ENCODE measurements at places on chromosomes 1 and 21.
A peak's percentile ranks its signal among the peaks of the same experiment; 100 is the strongest.

DNA sequence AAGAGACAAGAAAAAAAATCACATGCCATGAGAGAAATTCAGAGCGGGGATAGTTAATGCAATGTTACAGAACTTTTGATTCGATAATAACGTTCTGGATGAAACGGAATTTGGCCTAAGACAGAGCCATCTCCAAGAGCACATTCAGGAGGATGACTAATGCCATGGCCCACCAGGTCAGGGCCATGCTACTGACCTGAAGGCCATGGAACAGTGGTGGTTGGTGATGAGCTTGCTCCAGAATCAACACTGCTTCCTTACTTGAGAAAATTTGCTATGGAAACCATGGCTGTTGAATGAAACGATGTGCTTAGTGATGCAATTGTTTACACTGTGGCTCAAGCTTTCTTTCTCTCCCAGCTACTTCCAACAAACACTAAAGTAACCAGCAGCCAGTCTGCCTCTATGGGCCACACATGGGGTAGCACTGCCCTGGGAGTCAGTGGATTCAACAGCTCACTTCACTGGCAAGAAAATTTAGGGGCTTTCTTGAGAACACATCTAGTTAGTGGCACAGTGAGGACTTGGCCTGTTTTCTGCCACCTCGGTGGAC is 299.1 kb downstream of the PCP4 start:
- no peak for DNase-seq

DNA sequence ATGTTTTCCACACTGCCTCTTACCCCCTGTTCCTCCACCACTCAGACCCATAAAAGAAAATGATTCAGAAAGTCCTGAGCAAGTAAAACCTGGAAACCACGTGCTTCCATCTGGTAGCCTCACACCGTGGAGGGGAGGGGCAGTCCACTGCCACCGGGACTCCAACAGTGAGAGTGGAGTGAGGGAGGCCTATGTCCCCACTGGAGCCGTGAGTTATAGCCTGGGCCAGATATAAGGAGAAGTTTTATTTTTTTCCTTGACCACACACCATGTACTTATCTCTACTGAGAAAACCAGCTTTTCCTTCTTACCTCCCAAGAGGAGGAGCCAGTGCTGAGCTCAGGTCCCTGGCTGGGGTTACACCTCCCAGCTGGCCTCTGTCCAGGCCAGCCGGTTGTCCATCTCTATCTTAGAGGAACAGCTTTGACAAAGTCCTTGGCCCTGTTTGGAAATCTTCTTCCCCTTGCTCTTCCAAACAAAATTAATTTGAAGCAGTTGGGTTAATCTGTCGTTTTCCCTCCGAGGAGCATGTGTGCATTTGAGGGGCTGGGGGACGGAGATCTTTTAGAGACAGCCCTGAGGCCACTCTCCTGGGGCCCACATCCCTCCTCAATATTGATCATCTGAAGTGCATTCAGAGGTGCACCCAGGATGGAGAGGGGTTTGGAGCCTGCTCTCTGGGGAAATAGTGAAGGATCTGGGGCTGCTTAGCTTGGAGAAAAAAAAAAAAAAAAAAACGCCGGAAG is 49.1 kb upstream of the SERBP1 start:
- no peak for DNase-seq

DNA sequence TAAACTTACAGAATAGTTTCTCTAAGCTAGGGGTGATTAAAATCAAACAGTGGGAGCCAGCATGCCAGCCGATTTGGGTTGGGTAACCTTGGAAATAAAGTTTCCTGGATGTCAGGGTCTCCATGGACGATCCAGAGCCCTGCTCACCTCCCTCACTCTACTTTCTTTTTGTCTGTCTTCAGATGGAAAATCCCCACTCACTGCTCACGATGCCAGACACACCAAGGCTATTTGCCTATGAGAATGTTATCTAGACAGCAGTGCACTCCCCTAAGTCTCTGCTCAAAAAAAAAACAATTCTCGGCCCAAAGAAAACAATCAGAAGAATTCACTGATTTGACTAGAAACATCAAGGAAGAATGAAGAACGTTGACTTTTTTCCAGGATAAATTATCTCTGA is 13.9 kb downstream of the SLAMF7 start:
- no peak for DNase-seq

DNA sequence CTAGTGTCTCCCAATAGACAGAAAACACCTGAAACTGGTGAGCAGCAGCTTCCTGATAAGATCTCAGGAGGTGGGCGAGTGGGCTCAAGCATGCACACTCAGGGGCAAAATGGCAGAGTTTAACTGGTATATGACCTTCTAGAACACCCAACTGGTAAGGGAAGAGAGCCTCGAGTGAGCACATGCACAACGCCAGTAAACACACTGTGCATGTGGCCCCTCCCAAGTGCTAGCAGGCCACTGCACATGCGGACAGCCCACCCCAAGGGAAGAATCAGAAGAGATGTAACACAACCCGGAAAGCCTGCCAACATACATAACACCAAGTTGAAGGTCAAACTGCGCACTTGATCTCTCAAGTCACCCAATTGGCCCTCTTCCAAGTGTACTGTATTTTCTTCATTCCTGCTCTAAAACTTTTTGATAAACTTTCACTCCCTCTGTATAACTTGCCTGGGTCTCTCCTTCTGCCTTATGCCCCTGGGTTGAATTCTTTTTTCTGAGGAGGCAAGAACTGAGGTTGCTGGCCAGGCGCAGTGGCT is 138.2 kb downstream of the GLUL start:
- no peak for DNase-seq

- DNase-seq, result no peak
Measured at GRCh38 chr1:26132834-26133167, 21.2 kb downstream of the PDIK1L start.

DNA sequence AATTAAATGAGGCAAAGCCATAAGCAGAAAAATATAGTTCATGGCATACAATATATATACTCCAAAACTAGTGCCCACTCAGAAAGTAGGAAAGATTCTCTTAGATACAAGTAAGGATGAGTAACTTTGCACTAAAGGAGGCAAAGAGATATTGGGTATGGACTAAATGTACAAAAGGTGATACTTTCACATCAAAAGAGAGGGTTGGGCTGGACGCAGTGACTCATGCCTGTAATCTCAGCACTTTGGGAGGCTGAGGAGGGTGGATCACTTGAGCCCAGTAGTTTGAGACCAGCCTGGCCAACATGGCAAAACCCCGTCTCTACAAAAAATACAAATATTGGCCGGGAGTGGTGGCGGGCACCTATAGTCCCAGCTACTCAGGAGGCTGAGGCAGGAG is 6.7 kb downstream of the KYAT3 start:
- DNase-seq, result no peak

- no peak for DNase-seq
Measured at GRCh38 chr1:41024953-41025352, 3.4 kb upstream of the SLFNL1 start.

- DNase-seq, result no peak
Measured at GRCh38 chr1:38003261-38004250, 1.8 kb downstream of the FHL3 start.

- DNase-seq, result peak; percentile 39
Measured at GRCh38 chr21:31731056-31731856, 662 bp downstream of the SCAF4 start.

DNA sequence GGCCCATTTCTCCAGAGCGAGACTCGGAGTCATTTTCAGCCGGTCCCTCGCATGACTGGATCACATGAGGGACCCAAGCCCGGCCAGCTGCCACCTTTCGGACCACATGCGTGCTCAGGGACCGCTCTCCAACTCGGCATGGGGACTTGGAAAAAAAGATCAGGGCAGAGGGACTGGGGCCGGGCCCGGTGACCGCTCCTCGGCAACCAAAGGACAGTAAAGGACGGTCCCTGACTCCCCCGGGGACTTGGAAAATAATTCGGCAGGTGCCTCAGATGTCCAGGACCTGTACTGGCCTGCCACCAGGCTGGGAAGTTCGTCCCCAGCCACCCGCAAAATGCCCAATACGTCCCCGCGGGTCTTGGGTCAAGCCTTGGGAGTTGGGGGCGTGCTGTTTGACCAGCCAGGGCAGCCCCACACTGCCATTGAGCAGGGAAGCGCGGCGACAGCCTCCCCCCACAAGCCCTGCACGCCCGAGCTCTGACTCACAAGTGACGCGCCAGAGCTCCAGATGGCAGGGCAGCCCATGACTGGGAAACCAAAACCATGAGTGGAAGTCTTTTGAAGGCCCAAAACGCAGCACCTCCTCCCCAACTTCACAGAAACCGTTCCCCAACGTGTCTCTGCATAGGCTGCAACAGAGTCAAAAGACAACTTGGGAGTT is 134.5 kb downstream of the LIPI start:
- no peak for DNase-seq

GRCh38 chr1:229286099-229286766 is 15.3 kb downstream of the RAB4A start:
- DNase-seq, result no peak

- DNase-seq, result no peak
Measured at GRCh38 chr1:181083842-181084605, 4.5 kb upstream of the IER5 start.

- DNase-seq, result peak; percentile 69
Measured at GRCh38 chr1:230797942-230798365, 50.8 kb downstream of the CAPN9 start.

DNA sequence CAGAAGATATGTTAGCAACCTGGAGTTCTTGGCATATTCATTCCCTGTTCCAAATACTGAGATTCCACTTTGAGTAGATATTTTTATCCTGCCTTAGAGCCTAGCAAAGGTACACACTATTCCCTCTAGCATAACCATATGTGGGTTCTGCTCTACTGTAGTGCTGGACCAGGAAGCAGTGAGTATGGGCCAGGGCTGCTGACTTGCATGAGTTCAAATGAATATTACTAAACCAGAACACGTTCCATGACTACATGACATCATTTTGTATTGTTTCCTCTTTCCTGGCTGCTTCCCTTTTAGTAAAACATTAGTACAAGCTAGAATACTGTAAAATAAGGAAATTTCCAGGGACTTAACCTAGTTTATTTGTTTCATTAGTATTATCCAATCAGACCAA is 41.1 kb downstream of the TNFSF18 start:
- DNase-seq, result no peak

GRCh38 chr21:41361786-41362604 is at the start of gene MX2:
Gene MX2 (plus strand): TSS chr21:41362027. CDS start chr21:41376907, 14,880 bp downstream.
- no peak for DNase-seq

- no peak for DNase-seq
Measured at GRCh38 chr1:114512595-114513280, 1.7 kb upstream of the TRIM33 start.

GRCh38 chr1:205239078-205239477 is 11.3 kb downstream of the TMCC2 start:
- no peak for DNase-seq

- no peak for DNase-seq
Measured at GRCh38 chr1:111758373-111758772, 2.7 kb downstream of the DDX20 start.

DNA sequence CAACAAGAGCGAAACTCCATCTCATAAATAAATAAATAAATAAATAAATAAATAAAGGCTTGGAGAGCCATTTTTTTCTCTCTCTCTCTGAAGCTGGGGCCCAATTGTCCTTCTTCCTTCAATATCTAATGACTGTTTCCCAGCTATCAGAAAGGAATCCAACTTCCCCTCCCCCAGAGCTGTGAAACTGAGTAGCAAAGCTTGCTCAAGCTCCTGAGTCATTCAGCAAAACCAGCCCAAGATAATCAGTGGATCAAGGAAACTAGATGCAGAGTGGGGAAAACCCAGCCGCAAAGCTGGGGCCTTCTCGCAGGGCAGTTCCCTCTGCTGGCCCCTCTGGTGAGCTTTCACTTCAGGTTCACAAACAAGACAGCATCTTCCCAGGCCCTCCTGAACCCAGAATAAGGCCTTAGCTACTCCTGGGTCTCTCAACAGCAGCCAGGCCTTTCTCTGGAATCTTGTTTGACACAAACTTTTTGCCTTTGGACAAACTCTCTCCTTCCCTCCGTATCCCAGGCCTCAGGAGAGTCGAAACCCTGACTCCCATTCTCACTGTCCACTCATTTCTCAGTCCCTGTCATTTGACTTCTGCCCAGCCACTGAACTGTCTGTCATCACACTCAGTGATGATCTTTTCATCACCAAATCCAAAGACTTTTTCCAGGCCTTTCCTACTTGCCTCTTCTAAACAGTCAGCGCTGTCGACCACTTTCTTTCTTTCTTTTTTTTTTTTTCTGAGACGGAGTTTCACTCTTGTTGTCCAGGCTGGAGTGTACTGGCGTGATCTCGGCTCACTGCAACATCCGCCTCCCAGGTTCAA is 18.0 kb upstream of the PTP4A2 start:
- DNase-seq, result peak; percentile 48

DNA sequence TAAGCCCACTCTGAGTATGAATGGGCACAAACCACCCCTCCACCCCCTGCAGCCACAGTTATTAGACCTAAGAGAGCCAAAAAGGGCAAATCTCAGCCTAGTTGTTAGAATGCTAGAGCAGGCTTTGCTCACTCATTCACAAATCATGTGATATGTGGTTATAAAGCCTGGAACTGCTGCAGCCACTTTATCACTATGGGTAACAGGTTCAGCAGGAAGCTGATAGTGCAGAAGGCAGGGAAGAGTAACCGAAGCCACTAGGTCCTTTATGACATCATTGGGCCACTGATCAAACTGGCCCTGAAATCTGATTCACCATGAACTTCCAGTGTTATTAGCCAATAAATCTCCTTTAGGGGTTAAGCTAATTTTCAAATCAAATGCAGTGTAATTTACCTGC is 134.7 kb downstream of the GRIK1 start:
- DNase-seq, result no peak

DNA sequence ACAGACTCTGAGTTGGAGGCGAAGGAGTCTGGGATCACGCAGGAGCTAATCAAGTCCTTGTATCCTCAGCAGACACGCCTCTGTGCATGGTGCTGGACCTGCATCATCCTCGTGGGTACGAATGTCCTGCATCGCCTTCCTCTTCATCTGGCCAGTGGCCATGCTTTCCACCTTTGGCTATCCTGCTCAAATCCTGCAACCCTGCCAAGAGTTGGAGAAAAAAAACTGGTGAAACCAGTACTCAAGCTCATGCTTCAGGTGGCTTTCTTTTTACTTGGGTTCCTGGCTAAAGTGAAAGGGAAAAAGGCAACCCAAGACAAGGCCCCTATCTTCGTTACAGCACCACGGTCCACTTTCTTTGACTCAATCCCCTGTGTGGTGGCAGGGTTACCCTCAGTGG is 8.9 kb downstream of the SETSIP start:
- no peak for DNase-seq

GRCh38 chr1:43271186-43272118 is 1.7 kb downstream of the TMEM125 start:
- no peak for DNase-seq

DNA sequence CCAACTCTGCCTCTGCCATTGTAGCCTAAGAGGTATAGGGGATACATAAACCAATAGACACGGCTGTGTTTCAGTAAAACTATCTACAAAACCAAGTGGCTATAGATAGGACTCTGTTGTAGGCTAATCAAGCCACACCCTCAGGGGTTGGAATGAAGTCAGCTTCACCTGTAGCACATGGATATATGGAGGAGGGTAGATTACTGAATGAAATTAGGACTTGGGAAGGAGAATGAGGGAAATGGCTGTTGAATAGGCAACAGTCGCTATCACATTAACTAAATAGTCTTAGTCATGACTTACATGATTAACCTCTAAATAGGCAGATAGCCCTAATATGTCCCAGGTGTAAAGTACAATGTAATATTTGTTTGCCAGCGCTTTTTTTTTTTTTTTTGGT is 49.7 kb downstream of the DESI2 start:
- no peak for DNase-seq

GRCh38 chr1:145889722-145890121 is 4.1 kb upstream of the ANKRD35 start:
- no peak for DNase-seq

- no peak for DNase-seq
Measured at GRCh38 chr1:77783141-77783540, 3.7 kb downstream of the MIGA1 start.

All from anterior cingulate cortex (tissue), 58 donors.